Lower lobe of right lung (tissue), 2 donors: ENCODE measurements at places on chromosomes 7 and 10. TPM values are rescaled to one million over a fixed set of nuclear protein-coding genes. Genes with fewer than 3 reads are reported as not detected.

The AKR1E2 gene
- total RNA-seq = 11.3 TPM

The HOGA1 gene
- 1.1 TPM for total RNA-seq

The CFAP58 gene
- 1.1 TPM for total RNA-seq

DNA sequence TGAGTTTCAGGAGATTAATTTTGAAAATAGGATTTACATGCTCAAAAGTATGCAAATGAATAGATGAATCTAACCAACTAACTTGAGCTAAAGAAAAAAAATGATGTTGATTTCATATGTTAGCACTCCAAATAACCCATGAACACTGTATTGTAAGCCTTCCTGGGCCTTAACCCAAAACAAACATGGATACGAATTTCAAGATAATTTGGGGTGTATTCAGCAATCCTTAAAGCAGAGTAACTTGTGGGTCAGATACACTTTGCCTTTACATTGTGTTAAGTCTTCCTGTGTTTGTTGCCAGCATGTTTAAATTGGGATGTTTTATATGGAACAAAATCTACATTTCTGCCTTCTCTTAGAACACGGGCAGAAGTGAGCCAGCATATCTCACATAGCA is 124.2 kb upstream of the WDR11 start:
- no peak overlapping the region for H3K27ac ChIP-seq
- no peak overlapping the region for H3K4me3 ChIP-seq
- H3K4me1 ChIP-seq = no peaks in the 10 kb centered on the region
- no peaks in the 10 kb centered on the region for H3K27me3 ChIP-seq
- H3K36me3 ChIP-seq = no peaks in the 10 kb centered on the region

The CABCOCO1 gene
- 3.5 TPM for total RNA-seq
